ENCODE measurements at places on chromosomes 16 and 17. TPM values are rescaled to one million over a fixed set of nuclear protein-coding genes. Genes with fewer than 3 reads are reported as not detected.

The HCRT gene
- polyA plus RNA-seq: not detected

The TEKT3 gene
- polyA plus RNA-seq: 2.1 TPM

The YBX2 gene
- 1.4 TPM for polyA plus RNA-seq

The NPIPA3 gene
- 6.5 TPM for polyA plus RNA-seq

The MFSD6L gene
- 0.13 TPM for polyA plus RNA-seq

GRCh38 chr17:16820161-16820877, 130.3 kb downstream of the CCDC144A start:
- H3K27me3 ChIP-seq: no peaks in the 10 kb centered on the region
- H3K4me1 ChIP-seq: no peaks in the 10 kb centered on the region
- H3K36me3 ChIP-seq: no peaks in the 10 kb centered on the region
- DNase-seq: no peak
- H3K27ac ChIP-seq: no peak overlapping the region

GRCh38 chr16:60199150-60199549, 1465.0 kb upstream of the GOT2 start:
- no peaks in the 10 kb centered on the region for H3K36me3 ChIP-seq
- no peaks in the 10 kb centered on the region for H3K4me1 ChIP-seq
- H3K27ac ChIP-seq: no peak overlapping the region
- H3K4me3 ChIP-seq: no peak overlapping the region
- no peak for DNase-seq
- no peaks in the 10 kb centered on the region for H3K27me3 ChIP-seq

DNA sequence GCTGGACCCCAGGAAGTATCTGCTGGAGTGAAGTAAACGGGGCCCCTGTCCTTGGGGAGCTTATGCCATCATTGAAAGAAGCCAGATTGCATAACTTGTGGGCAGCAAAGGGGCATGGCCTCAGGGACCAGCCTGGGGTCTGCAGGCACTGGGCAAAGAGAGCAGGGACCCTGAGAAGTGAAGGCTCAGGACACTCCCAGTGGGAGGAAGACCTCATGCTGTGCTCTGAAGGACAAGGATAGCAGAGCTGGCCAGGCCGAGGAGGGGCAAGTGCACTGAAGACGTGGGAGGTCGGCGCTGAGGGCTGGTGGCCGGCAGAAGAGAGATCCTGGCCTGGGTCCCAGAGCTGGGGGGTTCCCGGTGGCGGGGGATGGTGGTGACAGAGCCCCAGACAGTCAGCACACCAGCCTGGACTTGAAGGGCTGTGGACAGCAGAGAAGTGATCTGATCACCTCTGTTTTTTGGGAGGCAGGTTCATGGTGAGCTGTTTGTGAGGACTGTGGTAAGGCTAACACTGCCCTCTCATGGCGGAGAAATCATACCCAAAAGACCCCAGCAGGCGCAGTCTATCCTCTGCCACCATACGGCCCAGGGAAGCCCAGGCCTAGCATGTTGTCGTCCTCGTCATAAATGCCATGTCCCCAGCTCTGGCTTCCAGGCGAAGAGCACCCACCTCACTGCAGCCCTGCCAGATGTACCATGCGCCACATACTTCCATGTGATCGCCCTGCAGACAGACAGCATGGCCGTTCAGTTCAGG, 7.1 kb upstream of the CNP start:
- DNase-seq: no peak
- H3K4me1 ChIP-seq: no peaks in the 10 kb centered on the region
- H3K27ac ChIP-seq: no peak overlapping the region
- no peaks in the 10 kb centered on the region for H3K36me3 ChIP-seq
- no peak overlapping the region for H3K4me3 ChIP-seq

DNA sequence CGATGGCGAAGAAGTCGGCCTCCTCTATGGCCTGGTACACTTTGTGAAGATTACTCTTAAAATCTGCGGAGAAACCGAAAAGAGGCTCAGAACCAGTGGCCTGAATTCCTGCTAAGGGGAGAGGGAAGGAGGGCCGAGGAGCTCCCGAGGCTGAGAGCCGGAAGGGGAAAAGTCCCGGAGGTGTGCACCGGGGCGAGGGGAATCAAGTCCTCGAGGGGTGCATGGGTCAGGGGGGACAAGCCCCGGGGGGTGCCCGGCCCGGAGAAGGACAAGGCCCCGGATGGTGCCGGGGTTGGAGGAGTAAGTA, 495 bp downstream of the PARN start:
- H3K27me3 ChIP-seq: no peaks in the 10 kb centered on the region
- peak overlapping the region; percentile 90 for H3K27ac ChIP-seq
- H3K4me3 ChIP-seq: peak overlapping the region; percentile 39
- H3K4me1 ChIP-seq: peaks cover 26% of the 10 kb centered on the region
- peaks cover 34% of the 10 kb centered on the region for H3K36me3 ChIP-seq

GRCh38 chr16:85724936-85725335, 26.0 kb downstream of the C16orf74 start:
- H3K4me1 ChIP-seq: no peaks in the 10 kb centered on the region
- H3K27ac ChIP-seq: no peak overlapping the region

DNA sequence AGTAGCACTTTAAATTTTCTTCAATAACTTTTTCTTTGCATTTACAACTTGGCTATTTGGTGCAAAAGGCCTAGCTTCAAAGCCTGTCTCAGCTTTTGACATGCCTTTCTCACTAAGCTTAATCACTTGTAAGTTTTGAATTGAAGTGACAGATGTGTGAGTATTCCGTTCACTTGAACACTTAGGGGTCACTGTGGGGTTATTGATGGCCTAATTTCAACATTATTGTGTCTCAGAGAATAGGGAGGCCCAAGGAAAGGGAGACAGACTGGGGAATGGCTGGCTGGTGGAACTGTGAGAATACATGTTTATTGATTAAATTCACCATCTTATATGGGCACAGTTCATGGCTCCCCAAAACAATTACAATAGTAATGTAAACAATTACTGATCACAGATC, 84.1 kb downstream of the TAOK1 start:
- H3K36me3 ChIP-seq: peaks cover 5% of the 10 kb centered on the region
- H3K4me3 ChIP-seq: no peak overlapping the region
- no peak overlapping the region for H3K27ac ChIP-seq
- H3K27me3 ChIP-seq: no peaks in the 10 kb centered on the region
- H3K4me1 ChIP-seq: no peaks in the 10 kb centered on the region

- DNase-seq: no peak
- peaks cover 10% of the 10 kb centered on the region for H3K4me1 ChIP-seq
- no peaks in the 10 kb centered on the region for H3K36me3 ChIP-seq
- H3K4me3 ChIP-seq: no peak overlapping the region
- H3K27me3 ChIP-seq: no peaks in the 10 kb centered on the region
Observed at GRCh38 chr16:16028311-16028999, 79.0 kb downstream of the ABCC1 start.

GRCh38 chr16:87836844-87837581, 32.3 kb downstream of the SLC7A5 start:
- H3K4me3 ChIP-seq: no peak overlapping the region
- H3K27me3 ChIP-seq: no peaks in the 10 kb centered on the region
- no peaks in the 10 kb centered on the region for H3K4me1 ChIP-seq
- no peak for DNase-seq
- H3K36me3 ChIP-seq: no peaks in the 10 kb centered on the region

DNA sequence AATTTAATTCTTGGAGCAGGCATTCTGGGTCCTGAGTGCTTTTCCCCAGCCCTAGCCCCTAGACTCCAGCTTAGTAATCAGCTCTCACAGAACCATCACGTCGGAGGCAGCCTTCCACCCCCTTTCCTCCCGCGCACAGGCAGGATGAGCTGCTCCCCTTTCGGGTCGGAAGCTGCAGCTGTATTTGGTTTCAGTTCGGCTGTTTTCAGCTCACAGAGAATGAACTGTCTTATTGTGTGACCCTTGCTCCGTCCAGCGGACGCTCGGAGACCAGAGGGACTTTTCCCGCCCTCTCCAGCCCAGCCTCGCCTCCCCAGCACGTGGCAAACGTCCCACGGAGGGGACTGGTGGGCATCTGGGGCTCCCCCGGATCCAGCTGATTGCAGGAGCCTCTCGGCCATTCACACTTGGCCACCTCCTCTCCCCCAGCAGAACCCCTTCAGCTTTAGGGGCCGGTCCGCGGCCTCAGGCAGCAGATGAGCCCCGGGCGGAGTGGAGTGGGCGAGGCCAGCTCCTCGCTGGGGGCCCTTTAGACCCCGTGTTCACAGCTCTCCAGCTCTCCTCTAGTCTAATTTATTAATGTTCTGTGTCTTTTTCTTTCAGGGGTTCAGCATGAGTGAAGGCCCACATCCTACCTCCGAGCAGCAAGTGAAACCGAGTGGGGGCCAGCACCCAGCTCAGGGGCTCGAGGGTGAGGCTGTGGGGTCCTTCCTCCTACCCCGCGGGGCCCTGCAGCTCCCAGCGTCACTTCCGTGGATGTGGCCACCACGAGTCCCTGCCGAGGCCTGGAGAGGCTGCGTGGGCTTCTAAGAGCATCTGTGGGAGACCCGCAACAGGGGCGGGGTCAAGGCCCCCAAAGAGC, 863 bp upstream of the UTS2R start:
- no peak for DNase-seq
- peaks cover 59% of the 10 kb centered on the region for H3K27me3 ChIP-seq
- H3K27ac ChIP-seq: no peak overlapping the region
- H3K36me3 ChIP-seq: no peaks in the 10 kb centered on the region
- H3K4me1 ChIP-seq: no peaks in the 10 kb centered on the region

GRCh38 chr17:1684378-1685189, at the start of gene PRPF8:
PRPF8 (minus strand) TSS chr17:1684867; CDS start chr17:1684571, 296 bp downstream.
- DNase-seq: peak; percentile 98
- peak within 1 kb of the TSS; percentile 93 for H3K4me3 ChIP-seq
- H3K27ac ChIP-seq: peak within 1 kb of the TSS; percentile 97
- peaks cover 38% of the 10 kb centered on the region for H3K36me3 ChIP-seq
- no peaks in the 10 kb centered on the region for H3K27me3 ChIP-seq

GRCh38 chr16:10027553-10027952, 154.7 kb downstream of the GRIN2A start:
- H3K27ac ChIP-seq: no peak overlapping the region
- no peaks in the 10 kb centered on the region for H3K4me1 ChIP-seq

- H3K4me1 ChIP-seq: no peaks in the 10 kb centered on the region
- H3K27ac ChIP-seq: no peak overlapping the region
- no peak for DNase-seq
- H3K27me3 ChIP-seq: no peaks in the 10 kb centered on the region
- no peak overlapping the region for H3K4me3 ChIP-seq
Observed at GRCh38 chr16:28504707-28505404, 1.8 kb downstream of the IL27 start.

All from adrenal gland (tissue), 19 donors.